ENCODE measurements at places on chromosomes 3 and 15.

- DNase-seq: no peak
Observed at GRCh38 chr3:150333477-150333876, 74.6 kb upstream of the TSC22D2 start.

DNA sequence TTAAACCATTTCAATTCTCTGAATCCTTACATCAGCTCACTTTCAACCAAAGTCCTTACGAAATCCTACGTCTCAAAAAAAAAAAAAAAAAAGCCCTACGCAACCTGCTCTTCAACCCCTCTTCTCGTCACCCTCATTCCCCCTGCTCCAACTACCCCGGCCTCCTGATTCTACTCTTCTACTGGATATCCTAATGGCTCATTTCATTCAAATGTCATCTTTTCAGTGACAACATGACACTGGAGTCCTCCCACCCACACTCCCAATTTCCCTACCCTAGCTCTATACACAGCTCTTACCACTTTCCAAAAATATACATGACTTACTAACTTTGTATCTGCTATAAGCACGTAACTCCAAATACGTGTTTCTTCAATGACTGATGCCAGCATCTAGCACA lies 11.5 kb downstream of the UBP1 start:
- no peak for DNase-seq

DNA sequence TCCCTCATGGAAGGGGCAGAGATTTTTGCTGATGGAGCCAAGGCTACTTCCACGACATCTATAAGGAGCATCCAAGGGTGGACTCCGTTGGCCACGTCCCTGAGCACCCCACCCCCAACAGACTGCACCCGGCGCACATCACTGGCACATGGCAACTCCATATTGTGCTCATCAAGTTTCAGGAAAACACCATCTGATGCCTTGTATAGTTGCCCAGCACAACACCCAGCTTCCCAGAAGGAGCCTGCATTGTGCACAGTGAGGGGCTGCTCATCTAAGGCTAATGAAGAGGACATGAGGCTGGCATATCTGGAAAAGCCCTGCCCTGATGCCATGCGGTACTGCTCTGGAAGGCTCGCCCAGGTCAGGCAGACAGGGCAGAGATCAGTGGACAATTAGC lies 15.0 kb upstream of the CACNA2D2 start:
- DNase-seq: no peak

DNA sequence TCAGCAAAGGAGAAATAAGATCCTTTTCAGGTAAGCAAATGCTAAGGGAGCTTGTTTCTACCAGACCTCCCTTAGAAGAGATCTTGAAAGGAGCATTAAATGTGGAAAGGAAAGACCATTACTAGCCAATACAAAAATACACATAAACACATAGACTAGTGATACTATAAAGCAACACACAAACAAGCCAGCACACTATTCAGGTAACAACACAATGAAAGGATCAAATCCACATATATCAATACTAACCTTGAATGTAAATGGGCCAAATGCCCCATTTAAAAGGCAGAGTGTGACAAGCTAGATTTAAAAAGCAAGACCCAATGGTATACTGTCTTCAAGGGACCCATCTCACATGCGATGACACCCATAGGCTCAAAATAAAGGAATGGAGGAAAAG lies 317.6 kb downstream of the TBL1XR1 start:
- no peak for DNase-seq

GRCh38 chr3:58776231-58776630 lies 109.7 kb upstream of the FAM3D start:
- DNase-seq: no peak

- DNase-seq: no peak
Observed at GRCh38 chr3:41026394-41027177, 172.7 kb upstream of the CTNNB1 start.

DNA sequence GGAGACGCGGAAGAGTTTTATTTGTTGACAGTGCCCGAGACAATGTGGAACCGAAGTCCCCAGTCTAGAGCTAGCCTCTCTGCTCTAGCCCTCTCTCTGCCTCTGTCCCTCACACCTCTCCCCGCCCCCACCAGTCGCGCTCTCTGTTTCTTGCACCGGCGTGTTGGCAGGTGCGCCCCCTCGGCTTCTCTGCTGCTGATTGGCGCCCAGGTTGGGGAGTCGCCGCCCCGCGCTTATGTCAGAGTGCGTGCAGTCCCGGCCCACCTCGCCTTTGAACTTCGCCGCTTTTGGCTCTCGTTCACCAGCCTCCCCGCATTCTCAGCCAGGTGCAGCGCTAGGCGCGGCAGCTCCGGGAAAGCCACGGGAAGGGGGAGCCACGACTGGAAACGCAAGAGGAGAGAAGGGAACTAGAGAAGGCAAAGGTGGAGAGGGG lies at the start of gene SOX14:
TSS of gene SOX14 (plus strand) at position 315 of the 433 bp plus-strand sequence. CDS start 470 bp downstream, outside the sequence.
- DNase-seq: no peak
